EL (cell line): ENCODE measurements at places on chromosomes 1 and 21.

DNA sequence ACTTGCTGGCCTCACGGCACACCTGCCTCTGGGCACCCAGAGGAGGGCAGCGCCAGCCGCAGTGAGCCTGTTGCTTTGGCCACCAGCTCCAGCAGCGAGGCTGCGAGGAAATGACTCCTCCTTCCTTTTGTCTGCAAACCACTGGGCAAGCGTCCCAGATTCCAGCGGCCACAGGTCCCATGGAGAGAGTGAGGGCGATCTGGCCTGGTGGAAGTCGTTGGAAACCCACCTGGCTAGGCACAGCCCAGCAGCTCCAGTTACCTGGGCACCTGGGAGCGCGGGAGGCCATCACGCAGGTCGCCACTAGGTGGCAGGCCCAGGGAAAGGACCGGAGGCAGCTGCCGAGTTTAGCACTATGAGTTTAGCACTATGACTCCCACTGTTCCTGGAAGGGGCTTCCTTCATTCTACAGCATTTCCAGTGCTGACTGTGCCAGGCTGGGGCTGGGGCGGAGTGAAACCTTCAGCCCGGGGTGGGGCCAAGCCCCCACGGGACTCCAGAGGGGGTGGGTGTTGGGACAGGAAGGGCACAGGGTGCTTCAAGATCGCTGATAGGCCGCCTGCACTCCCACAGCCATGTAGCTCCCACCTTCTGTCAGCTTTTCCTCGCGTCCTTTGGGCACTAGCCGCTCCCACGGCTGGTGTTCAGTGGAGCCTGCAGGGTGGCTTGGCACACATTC is 1.1 kb upstream of the ESPN start:
- peak; percentile 63 for DNase-seq

- DNase-seq = no peak
Observed at GRCh38 chr1:151197863-151198253, 494 bp upstream of the PIP5K1A start.

GRCh38 chr1:64195081-64195395 is 8.4 kb upstream of the UBE2U start:
- no peak for DNase-seq

DNA sequence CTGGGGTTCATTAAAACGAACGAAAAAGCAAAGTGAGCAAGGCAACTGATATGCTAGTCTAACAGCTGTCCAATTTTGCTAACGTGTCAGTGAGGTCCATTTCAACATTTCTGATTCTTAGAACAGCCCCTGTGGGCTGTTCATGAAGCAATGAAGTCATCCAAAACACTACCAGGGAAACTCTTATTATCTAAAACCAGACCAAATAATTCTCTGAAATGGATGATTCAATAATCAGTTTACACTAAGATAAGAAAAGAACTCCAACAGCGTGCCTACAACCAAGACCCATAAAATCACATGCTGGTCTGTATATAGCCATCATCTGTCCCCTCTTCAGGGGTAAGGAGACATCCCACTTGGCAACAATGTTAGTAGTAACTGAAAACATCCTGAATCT is 122.7 kb downstream of the TGFBR3 start:
- DNase-seq = no peak

- peak; percentile 1 for DNase-seq
Observed at GRCh38 chr1:107964336-107965109, 457 bp downstream of the VAV3 start.

- DNase-seq = no peak
Observed at GRCh38 chr1:30740251-30741238, 17.0 kb downstream of the LAPTM5 start.

- DNase-seq = no peak
Observed at GRCh38 chr21:42834726-42835191, 44.6 kb downstream of the WDR4 start.

DNA sequence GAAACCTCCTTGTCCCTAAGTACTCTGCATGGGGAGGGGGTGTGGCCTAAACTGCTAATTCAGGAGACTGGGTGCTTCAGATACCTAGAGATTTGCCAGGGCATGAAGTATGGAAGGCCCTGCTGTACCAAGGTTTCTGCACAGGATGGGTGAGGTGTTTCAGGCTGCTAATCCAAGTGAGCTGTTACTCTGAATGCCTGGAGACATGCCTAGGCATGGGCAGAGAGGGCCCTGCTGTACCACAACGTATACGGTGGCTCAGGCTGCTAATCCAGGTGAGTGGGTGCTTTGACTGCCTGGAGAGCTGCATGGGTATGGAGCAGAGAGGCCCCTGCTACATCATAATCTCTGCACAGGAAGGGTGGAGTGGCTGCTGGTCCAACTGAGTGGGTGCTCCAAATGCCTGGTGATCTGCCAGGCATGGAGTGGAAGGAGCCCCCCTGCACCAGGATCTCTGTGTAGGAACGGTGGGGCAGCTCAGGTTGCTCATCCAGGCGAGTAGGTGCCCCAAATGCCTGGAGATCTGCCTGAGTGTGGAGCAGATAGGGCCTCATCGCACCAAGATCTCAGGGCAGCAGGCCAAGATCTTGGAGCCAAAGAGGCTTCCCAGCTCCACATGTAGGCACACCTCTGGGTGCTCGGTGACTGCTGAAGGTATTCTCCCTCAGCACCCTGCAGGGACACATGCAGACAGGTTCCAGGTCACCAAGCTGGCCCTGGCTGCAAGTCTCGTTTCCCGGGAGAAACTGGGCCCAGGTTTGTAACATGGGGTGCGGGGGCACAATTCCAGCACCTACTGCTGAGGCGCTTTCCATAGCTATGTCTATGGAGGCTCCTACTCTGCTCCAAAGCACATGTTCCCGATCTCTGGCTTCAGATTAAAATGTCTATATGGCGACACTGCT is 252.5 kb upstream of the PLXNA2 start:
- no peak for DNase-seq

GRCh38 chr1:77955709-77956108 is 23.2 kb downstream of the FUBP1 start:
- DNase-seq = no peak

- DNase-seq = no peak
Observed at GRCh38 chr1:243490748-243491686, 235.2 kb downstream of the SDCCAG8 start.

DNA sequence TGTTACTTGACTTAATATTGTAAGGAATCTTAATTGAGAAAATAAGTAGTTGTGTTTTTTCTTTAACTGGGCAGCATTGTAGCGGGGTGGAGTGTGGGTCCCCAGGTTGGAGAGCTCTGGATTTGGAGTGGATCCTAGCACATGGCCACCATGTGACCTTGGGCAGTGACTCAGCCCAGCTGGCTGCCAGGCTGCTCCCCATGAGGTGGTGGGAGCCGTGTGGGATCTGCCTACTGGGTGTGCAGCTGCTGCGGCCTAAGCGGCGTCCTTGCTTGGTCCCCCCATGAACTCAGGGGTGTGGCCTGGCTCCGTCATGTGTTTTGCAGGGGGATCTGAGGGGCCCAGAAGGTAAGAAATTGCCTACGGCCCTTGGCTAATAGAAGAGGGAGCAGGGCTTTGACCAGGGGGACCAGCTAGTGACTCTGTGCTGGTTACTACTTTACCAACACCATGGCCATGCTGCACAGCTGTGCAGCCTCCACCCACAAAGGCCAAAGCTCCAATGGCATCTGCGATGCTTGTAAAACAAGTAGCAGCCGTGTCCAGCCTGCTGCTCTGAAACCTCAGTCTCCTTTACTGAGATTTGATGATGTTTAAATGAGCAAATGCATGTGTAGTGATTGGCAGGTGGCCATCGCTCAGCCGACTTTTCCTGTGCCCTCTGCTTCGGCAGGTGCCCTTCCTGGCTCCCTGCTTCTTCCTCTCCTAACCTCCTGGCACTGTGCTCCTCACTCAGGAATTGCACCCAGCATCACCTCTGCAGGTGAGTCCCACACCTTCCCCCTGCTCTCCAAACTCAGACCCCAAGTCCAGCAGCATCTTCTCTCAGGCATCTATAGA is 68.3 kb downstream of the ADARB1 start:
- DNase-seq = peak; percentile 82

- no peak for DNase-seq
Observed at GRCh38 chr1:119632841-119633240, 15.2 kb downstream of the ZNF697 start.

GRCh38 chr1:67644566-67644965 is 40.4 kb upstream of the GADD45A start:
- DNase-seq = no peak
